Right lobe of liver (tissue), 6 donors: ENCODE measurements at places on chromosomes 12 and 14. TPM values are rescaled to one million over a fixed set of nuclear protein-coding genes. Genes with fewer than 3 reads are reported as not detected.

Gene ST8SIA1
- 0.16 TPM for total RNA-seq

Gene CALM1
- total RNA-seq, result 145 TPM

Gene PTPRB
- 14.7 TPM for total RNA-seq

- no peak for DNase-seq
Observed at GRCh38 chr14:99663386-99664057, 18.6 kb downstream of the HHIPL1 start.

GRCh38 chr12:53174881-53175491 is 5.5 kb upstream of the ZNF740 start:
- DNase-seq, result peak; percentile 95

GRCh38 chr14:39554576-39554975 is 122.3 kb upstream of the FBXO33 start:
- no peak for DNase-seq

DNA sequence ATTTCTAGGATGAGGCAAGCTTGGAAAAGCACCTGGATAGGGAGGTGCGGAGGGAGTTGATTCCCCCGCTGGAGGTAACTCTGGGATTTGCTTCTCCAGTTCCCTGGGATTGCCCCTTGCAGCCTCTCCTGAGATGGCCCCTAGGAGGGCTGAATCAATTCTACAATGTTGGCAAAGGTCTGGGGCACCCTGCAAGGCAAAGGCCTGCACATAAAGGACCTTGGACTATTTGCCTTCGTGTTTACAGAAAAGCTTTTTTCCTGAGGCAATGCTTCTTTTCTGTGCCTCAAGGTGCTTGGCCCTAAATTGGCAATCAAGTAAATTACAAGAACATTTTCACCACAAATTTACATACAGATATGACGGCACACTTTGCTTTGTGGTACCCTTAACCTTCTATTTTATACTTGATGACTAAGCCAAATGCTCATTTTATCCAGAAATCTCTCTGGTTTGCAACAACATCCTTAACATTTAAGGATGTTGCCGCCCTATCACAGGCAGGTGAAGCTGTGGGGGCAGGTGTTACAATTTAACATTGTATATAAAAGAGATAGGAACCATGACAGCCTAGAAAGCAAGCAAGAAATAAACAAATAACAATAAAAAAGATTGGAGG is 40.3 kb downstream of the TIMELESS start:
- DNase-seq, result no peak
